Activated CD4-positive, alpha-beta T cell treated with anti-CD3 and anti-CD28 coated beads for 48 hours (primary cell): ENCODE measurements at places on chromosomes 1 and 21.

DNA sequence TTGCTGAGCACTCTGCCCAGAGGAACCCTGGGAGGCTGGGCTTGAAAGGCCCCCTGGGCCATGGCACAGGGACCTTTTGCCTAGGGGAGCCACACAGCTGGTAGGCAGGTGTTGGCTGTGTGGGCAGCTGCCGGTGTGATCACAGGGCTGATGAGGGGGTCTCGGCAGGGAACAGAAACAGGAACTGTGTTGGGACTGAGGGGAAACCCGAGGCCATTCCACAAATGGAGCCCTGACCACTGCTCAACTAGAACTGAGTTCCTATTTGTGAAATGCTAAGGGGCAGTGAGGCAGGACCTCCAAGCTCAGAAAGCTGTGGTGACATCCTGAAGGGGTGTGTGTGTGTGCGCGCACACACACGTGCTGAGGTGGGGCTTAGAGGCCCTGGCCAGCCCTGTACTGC lies 6.4 kb upstream of the THEM5 start:
- no peak for DNase-seq

- DNase-seq = no peak
Measured at GRCh38 chr21:18601146-18601545, 197.6 kb upstream of the TMPRSS15 start.

- DNase-seq = no peak
Measured at GRCh38 chr1:243645281-243645680, 204.8 kb downstream of the AKT3 start.

GRCh38 chr1:223711173-223711572 lies 1.2 kb upstream of the CAPN2 start:
- DNase-seq = no peak

GRCh38 chr1:94999456-95000131 lies 72.7 kb upstream of the CNN3 start:
- no peak for DNase-seq

DNA sequence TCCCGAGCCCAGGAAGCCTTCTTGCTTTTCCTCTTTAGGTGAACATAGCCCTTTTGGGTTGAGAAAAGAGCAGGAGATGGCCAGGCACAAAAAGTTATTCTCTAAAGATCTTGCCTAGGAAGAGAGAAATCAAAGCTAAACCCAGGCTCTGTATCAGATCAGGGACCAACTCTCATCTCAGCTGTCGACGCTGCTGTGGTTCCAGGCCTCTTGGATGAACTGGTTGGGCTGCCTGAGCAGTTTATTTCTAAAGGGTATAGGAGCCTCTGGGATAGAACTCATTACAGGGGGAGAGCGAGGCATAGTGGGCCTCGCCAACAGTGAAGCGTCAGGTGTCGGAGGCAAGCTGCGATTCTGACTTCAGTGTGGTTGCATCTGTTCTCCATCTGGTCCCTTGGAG lies 82.6 kb upstream of the F3 start:
- no peak for DNase-seq

DNA sequence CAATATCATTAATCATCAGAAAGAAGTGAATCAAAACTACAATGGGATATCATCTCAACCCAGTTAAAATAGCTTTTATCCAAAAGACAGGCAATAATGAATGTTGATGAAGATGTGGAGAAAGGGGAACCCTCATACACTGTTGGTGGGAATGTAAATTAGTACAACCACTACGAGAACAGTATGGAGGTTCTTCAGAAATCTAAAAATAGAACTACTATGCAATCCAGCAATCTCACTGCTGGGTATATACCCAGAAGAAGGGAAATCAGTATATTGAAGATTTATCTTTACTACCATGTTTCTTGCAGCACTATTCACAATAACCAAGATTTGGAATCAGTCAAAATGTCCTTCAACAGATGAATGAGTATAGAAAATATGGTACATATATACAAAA lies 189.8 kb downstream of the HHIPL2 start:
- DNase-seq = no peak

DNA sequence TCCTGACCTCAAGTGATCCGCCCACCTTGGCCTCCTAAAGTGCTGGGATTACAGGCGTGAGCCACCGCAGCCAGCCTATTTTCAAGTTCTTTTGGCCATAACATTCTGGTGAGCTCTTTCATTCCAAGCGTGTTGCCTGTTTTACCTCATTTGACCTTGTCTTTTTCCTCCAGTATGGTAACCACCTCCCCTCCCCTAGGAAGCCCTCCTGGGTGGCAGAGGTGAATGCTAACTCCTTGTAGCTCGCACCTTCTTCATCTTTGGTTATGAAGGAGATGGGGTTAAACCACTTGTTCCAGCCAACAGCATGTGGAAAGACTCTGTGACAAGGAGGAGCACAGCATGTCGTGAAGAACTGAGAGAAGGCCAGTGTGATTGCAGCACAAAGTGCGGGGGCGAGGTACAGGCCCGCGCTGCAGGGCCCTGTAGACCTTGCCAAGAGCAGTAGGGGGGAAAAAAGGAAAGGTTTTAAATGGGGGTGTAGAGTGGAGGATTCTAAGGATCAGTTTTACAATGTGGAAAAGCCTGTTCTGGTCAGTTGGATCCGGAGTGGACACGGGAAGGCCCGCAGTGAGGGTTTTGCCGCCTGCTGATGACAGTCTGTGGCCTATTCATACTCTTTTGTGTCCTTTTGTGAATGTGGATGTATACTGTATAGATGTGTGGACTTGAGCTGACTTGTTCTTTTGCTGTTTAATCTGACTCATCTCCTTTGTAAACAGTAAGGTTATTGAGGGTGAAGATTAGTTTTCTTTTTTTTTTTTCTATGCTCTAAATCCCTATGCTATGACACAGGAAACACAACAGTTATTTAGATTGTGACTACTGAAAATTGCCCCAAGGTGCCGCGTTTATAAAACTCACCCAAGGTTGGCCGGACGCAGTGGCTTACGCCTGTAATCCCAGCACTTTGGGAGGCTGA lies 7.5 kb upstream of the ZNF436 start:
- DNase-seq = no peak

GRCh38 chr1:102593276-102593675 lies 515.0 kb downstream of the COL11A1 start:
- no peak for DNase-seq

DNA sequence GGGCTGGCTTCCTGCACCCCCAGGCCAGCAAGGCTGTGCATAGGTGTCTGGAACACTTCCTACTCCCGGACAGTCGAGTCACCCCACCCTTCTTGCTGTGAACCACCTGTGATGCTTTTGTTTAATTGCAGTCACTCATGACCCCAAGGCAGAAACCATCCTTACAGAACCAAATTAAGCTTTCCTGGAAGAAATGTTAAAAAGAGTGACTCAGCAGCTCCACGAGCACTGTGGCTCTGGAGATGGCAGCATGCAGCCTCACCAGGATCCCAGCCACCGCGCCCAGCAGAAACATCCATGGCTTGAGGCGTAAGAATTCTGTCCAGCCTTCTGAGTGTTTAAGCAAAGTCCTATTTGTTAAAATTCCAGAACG lies 28.8 kb downstream of the SNAP47 start:
- DNase-seq = no peak

DNA sequence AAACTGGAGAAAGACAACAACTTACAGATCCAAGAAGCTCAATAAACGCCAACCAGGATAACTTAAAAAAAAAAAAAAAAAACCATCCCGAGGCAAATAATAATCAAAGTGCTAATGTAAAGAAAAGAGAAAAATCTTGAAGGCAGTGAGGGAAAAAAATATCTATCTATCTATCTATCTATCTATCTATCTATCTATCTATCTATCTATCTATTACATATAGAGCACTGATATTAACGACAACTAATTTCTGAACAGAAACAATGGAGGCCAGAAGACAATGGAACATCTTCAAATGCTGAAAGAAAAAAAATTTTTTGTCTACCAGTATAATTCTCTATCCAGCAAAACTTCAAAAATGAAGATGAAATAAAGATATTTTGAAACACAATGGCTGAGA lies 18.0 kb downstream of the PACC1 start:
- DNase-seq = no peak

- DNase-seq = no peak
Measured at GRCh38 chr1:227073786-227074185, 133.7 kb downstream of the COQ8A start.

GRCh38 chr1:222073307-222073995 lies 331.6 kb upstream of the DUSP10 start:
- no peak for DNase-seq

DNA sequence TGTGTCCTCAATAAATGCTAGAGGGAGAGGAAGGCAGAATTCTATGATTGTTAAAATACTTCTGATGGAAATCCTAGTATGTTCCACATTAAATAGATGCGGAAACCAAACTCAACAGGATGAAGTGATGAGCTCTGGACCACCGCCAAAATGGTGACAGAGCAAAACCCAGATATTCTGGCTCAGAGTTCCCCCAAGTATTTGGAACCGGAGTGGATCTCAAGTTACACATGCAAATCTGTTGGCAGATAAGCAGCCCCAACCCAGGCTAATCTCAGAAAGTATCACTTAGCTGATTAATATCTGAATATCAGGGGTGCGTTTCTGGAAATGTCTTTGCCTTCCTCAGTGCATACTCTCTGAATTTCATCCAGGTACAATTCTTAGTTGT lies 17.4 kb upstream of the GRHL3 start:
- DNase-seq = no peak

- DNase-seq = no peak
Measured at GRCh38 chr1:45621895-45622523, 1.8 kb downstream of the CCDC17 start.

- DNase-seq = no peak
Measured at GRCh38 chr1:5598824-5599395, 393.3 kb downstream of the NPHP4 start.

DNA sequence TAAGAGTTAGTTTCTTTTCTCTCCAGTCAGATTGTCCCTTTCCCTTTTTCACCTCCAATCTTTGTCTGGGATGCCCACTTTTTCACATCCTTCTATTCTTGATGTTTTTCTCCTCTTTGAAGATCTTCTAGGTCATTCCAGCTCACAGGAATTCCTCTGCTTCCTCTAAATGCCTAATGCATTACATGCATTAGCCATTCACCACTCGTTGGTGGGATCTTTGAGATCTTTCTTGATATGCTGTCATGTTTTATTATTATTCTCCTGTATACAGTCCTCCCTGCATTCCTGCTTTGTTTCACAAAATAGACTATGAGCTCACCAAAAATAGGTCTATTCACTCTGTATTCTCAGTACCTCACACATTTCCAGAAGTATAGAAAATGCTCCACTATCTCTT lies 129.0 kb downstream of the LYPLAL1 start:
- DNase-seq = no peak

DNA sequence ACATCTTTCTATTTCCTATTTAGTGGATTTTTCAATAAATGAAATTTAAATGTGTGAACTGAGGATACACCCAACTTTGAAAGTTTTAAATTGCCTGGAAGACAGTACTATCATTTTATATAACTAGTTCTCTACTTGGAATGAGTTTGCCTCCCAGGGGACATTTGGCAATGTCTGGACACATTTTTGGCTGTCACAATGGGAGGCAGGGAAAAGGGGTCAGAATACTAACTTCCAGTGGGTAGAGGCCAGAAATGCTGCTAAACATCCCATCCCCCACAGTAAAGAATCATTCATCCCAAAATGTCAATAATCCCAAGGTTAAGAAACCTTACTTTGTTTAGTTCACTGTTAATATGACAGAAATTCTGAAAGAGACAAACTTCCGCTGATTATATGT lies 13.2 kb upstream of the NRAS start:
- DNase-seq = no peak

GRCh38 chr1:225527575-225527974 lies 99.7 kb upstream of the LBR start:
- no peak for DNase-seq

DNA sequence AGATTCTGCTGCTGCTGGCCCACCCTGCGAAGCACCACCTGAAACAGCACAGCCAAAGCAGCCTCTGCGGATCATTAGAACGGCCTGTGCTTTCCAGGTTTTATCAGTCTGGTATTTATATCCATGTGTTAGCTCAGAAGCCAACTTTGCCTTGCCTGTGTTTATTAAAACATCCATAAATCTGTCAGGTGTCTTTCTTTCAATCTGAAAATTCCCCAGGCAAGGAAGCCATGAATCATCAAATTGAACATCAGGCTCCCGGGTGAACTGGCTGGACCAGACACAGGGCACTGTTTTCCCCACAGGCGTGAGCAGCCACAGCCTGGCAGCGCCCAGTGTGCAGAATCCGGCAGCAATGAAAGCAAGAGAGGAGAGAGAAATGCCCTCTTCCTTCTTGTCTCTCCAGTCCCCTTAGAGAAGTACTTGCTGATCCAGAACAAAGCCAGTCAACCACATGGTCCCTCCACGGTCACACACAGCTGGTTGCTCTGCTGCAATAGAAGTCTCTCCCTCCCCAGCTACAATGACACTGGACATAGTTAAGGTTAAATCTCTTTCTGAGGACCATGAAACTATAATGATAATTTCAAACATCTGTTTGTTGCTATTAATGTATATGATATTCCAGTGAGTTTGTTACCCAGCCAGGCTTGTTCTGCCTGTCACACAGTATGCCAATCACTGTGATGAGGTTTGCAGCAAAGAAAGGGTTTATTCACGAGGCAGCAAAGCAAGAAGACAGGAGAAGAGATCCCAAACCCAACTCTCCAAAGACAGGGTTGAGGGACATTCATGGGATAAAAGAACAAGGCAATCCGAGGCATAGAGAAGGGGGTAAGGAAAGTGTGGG lies 212.1 kb upstream of the FMN2 start:
- DNase-seq = no peak

GRCh38 chr1:1187938-1188337 lies 14.3 kb downstream of the TTLL10 start:
- DNase-seq = no peak

DNA sequence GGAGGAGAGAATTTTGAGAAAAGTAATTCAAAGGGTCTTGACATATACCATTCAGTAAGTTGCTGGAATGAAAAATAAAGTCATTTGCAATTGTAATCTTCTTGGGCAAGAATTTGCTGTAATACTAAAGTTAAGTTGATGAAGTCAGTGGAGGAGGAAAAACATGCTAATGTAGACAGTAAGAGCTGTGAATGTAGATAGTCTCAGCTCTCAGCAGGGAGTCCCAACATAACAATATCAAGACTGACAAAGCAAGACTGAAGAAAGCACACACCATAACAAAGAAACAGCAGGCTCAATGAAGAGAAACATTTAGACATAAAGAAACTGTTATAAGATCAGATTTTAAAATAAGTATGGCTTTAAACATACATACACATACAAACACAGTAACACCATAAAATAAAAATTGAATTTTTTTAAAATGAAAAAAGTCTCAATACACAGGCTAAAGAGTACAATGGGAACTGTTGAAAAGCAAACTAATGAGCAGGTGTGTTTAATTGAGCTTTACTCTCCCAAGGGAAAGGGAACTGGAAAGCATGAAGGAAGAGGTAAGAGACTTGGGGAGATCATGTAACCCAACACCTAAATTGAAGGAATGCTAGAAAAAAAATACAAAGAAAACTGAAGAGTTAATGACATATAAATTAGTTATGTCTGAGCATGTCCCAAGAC lies 336.3 kb upstream of the NCAM2 start:
- DNase-seq = no peak

- no peak for DNase-seq
Measured at GRCh38 chr1:229068270-229068987, 202.5 kb upstream of the RAB4A start.

GRCh38 chr1:73756817-73757216 lies 441.2 kb downstream of the LRRIQ3 start:
- DNase-seq = no peak
